Naive thymus-derived CD8-positive, alpha-beta T cell (primary cell): ENCODE measurements at places on chromosomes 13 and 19.

DNA sequence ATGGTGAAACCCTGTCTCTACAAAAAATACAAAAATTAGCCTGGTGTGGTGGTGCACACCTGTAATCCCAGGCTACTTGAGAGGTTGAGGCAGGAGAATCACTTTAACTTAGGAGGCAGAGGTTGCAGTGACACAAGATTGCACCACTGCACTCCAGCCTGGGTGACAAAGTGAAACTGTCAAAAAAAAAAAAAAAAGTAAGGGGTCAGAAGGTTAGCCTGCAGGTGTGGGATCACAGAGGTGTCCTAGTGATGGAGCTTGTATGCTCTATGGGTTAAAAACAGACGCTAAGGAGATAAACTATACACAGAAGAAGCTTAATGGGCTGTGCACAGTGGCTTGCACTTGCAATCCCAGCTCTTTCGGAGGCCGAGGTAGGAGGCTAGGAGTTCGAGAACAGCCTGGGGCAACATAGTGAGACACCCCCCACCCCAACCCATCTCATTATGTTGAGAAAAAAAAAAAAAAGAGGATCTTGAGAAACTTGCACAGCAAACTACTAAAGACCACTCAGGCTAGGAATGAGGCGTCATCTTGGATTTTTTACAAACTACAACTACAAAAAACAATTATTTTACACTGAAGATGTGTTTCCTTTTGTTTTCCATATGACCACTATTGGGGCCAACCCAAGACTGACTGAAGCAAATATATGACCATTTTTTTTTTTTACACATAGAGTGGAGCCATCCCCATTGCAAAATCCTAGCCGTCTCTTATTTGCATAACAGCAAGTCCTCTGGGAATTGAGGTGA, 7.9 kb downstream of the FOSB start:
- DNase-seq, result no peak

- no peak for DNase-seq
These were observed 96.0 kb downstream of the UBL3 start for GRCh38 chr13:29754473-29754806.

- no peak for DNase-seq
These were observed 110.4 kb upstream of the KL start for GRCh38 chr13:32905864-32906180.

DNA sequence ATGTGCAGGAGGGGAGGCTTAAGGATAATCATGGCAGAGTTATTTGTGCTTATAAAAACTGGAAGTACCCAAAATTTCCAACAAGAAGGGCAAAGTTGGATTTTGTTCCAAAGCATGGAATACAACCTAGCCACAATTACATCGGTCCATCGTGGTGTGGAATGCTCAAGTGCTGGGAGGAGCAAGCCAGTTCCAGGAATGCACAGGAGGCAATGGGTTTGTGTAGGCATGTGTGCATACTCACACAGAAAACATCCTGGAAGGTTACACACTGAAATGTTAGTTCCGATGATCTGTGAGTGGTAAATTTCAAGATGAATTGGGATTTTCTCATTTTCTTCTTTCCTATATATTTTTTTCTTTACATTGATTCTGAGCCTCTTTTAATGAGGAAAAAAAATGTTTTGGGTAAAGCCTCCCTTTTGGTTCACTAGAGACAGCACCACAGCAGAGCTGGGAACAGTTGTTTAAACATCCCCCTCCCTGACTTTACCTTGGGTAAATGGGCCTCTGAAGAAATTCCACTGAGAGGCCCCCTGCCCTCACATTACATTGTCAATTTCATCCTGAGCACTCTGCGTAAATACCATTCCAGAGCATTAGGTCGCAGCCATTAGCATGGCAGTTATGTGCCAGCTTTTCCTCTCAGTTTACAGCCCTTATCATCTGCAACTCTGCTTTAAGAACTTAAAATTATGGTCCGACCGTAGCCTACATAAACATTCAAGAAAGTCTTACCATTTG, 122.0 kb downstream of the UQCRFS1 start:
- DNase-seq, result no peak

DNA sequence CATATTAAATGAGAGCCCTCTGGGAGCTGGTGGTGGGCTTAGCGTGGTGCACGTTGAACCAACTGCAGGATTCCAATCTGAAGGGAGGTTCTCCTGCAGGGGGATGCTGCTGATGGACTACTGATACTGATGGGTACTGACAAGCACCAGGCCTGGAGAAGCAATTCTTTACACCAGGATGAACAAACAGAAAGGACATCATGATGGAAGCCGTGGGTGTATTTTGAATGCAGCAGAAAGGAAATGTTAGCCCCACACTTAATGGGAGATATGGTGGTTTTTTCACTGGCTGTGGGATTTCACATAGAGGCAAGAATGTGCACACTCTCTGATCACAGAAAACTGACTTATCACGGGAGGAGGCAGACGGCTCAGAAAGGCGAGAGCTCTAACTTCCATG, 299.7 kb downstream of the TEX29 start:
- no peak for DNase-seq

GRCh38 chr13:98240135-98240534, 63.1 kb upstream of the RNF113B start:
- DNase-seq, result no peak

DNA sequence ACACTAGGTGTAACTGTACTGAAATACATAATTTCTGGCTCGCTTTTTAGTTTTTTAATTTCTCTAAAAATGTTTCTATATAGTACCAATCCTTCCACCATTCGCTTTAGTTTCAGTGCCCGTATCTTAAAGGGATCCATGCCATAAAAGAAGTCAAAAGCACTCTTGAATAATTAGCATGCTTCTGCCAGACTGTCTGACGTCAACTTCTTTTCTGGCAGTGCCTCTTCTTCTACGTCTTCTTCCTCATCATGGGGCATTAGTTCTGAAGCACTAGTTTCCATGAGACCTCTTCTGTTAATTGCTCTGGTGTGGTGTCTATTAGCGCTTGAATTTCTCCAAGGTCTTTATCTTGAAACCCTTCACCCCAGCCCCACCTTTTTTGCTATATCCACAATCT, 93.8 kb upstream of the DOCK9 start:
- DNase-seq, result no peak

DNA sequence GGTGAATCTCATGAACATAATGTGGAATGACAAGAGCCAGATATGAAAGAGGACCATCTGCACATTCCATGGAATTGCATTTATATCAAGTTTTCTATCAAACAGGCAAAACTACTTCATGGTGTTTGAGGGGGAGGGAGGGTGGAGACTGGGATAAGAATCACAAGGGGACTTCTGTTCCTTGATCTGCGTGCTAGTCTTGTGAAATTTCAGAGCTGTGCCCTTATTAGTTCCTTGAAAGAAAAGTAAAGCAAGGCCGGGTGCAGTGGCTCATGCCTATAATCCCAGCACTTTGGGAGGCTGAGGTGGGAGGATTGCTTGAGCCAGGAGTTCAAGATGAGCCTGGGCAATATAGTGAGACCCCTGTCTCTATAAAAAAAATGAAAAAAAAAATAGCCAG, 30.2 kb upstream of the CEBPG start:
- DNase-seq, result no peak

DNA sequence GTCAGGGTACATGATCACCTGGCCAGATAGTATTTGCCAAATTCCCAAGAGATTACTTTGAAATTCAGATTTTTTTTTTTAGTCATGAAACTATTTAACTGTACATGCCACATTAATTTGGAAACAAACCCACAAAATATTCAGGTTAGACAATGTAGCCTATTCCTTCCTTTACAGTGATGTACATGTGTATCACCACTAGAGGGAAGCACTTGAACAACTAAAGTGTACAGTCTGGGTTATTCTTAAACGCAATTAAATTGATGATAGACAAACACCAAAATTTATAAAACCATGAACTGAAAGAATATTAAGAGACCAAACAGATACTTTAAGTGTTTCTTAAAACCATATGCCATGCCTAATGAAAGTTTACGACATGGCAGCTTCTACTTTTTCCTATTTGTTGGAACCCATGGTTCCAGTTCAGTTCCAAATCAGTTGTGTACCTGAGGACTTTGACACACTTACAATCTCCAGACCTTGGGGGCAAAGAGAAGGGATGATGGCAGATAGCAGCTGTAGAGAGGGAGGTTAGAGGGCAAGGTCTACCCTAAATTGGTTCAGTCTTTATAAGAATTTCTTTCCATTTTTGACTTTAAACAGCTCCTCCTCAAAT, 52.8 kb downstream of the TNFSF13B start:
- no peak for DNase-seq

DNA sequence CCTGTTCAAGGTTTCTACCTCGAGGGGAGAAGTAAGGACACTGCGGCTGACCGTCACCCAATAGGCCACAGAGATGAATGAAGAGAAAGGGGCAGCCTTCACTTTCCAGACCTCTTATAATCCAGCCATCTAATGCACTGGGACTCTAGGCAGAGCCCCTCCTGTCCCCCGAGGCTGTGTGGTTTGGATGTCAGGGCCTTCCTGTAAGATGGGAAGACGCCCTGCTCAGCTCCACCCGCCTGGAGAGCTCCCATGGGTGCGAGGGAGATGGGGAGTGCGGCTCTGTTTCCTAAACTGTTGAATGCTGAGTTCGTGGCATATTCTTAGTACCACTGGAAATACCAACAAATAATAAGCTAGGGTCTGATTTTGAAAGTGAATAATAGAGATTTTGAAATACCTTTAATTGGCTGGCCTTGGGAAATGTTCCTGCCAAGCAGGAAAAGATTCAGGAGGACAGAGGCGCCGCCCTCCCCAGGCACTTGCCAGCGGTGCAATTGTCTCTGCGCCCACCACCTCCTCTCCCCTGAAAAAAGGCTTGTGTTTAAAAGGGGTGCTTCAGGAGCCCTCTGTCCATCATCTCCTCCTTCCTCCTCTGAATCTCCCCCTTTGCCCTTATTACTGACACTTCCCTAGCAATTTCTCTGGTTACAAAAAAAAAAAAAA, 85.4 kb upstream of the GPR183 start:
- no peak for DNase-seq

DNA sequence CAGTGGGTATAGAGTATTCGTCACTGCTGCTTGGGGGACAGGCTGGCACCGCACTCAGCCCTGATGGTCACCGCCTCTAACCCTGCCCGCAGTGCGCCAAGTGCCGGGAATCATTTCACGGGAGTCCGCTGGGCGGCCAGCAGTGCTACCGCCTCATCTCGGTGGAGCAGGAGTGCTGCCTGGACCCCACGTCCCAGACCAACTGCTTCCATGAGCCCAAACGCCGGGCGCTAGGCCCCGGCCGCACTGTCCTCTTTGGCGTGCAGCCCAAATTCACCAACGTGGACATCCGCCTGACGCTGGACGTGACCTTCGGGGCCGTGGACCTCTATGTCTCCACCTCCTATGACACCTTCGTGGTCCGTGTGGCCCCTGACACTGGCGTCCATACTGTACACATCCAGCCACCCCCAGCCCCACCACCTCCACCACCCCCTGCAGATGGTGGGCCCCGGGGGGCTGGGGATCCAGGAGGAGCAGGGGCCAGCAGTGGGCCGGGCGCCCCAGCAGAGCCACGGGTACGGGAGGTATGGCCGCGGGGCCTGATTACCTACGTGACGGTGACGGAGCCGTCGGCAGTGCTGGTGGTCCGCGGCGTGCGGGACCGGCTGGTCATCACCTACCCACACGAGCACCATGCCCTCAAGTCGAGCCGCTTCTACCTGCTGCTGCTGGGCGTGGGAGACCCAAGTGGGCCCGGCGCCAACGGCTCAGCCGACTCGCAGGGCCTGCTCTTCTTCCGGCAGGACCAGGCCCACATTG, 14.5 kb downstream of the CNFN start:
- no peak for DNase-seq

GRCh38 chr13:101452519-101453485, at the start of gene ITGBL1:
TSS of gene ITGBL1 (plus strand) at chr13:101452675. CDS start at chr13:101452834, 159 bp downstream.
- no peak for DNase-seq

DNA sequence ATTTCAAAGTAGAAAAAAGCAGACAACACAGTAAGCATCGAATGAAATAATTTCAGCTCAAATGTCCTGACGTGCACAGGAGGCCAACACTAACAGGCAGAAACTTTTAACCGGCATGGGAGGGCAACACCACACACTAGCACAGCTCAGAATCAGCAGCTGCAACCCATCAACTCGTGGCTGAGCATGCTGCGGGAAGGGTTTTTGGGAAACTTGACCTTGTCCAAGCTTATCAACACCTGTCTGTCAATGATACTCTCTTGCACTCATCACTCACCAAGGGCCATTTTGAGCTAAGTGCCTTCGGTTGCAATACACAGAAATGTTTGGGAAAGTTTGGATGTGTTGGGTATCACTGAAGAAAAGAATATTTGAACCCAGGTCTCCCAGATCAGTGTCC, 483.7 kb downstream of the TSHZ3 start:
- no peak for DNase-seq

GRCh38 chr19:48881741-48882657, 9.8 kb downstream of the PPP1R15A start:
- DNase-seq, result no peak

DNA sequence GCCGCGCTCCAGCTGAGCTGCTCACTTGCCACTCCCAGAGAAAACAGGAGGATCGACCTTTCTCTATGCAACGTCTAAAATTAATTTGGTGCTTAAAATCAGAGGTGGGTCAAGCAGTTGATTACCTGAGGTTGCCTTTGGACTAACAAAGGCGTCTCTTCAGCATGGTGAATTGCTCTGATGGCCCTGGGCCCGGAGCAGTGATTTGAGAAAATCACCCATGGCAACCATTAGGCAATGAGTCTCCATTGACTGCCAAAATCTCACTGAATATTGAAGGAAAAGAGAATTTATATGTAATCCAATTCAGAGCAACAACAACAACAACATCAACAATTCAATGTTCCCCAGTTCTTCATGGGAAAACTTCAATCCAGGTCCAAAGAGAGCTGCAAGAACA, 61.8 kb downstream of the IRS2 start:
- no peak for DNase-seq

GRCh38 chr19:39679056-39679790, 23.5 kb downstream of the LGALS16 start:
- no peak for DNase-seq

- no peak for DNase-seq
These were observed 279.0 kb downstream of the NHLRC3 start for GRCh38 chr13:39317291-39317690.

DNA sequence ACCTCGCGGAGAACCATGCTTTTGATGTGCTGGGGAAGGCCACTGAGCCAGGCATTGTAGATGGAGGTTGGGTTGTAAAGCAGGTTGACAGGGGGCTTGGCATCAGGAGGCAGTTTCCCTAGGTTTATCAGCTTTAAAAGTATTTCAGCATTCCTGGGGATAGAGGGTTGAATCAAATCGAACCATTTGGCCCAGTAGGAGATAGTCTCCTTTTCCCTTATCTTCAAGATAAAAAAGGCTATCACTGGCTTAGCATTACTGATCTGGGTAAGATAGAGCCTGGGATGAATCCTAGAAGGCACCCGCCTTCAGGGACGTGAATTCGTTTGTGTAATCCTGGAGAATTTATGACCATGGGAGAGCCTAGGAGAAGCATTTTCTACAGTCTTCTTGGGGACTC, 30.6 kb downstream of the SLC6A16 start:
- DNase-seq, result no peak

GRCh38 chr19:13693889-13694288, 70.4 kb upstream of the MRI1 start:
- DNase-seq, result no peak
